DMS79 (cell line): ENCODE measurements at places on chromosomes 1 and 21.

- DNase-seq, result no peak
These were observed 32.3 kb downstream of the CD160 start for GRCh38 chr1:145751491-145752037.

GRCh38 chr1:118084400-118084799 is 100.6 kb downstream of the SPAG17 start:
- DNase-seq, result no peak

GRCh38 chr1:179187043-179187442 is 42.4 kb downstream of the ABL2 start:
- no peak for DNase-seq

- DNase-seq, result no peak
These were observed 19.8 kb downstream of the LRRC52 start for GRCh38 chr1:165563551-165563950.

DNA sequence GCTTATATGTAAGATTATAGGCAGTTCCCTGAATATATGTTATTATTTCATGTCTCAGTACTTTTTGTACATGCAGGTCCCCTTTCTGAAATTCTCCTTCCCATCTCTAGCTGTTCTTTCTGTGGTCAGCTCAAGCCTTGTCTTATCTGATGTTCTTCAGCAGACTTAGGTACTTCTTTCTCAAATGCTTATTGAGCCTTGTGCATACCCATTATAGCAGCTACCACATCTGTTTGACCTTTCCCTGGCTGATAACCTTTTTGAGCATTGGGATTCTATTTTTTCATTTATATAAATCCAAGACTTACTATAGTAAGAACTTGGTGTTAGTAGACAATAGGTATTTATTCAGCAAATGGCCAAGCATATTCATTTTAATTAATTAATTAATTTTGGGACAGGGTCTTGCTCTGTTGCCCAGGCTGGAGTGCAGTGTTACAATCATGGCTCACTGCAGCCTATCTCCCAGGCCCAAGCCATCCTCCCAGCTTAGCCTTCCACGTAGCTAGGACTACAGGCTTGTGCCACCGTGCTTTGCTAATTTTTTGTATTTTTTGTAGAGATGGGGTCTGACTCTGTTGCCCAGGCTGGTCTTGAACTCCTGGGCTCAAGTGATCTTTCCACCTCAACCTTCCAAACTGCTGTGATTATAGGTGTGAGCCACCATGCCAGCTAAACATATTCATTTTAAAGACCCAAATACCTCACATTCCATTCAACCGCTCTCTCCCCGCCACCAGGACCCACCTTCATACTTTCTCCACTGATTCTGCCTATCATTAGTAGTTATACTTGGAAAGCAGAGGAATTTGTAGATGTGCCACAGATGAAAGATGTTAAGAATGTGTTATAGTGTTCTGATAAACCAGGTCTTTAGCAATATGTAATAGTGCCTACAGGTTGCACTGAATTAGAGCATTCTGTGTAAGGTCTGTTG is 16.7 kb downstream of the TIPRL start:
- DNase-seq, result no peak

DNA sequence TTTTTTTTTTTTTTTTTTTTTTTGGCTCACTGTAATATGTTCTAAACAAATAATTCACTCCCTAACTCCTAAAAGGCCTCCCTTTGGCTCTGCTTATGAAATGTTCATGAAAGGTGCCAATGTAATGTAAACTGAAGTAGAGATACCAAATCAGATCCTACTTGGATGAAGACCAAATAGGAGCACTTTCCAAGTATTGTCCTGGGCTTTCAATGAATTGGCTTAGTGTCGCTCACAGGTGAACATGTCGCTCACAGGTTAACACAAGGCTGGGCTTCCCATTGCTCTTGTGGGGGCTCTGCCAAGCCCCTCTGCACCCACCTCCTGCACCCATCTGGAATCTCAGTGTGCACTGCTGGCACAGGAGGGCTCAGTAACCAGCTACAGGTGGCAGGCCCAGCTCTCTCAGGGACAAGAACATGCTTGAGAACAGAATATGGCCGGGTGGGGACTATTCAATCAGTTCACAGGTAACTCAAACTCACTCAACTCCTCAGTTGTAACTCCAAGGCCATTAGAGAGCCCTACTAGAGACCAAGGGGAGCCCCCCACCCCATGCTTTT is 10.6 kb upstream of the CD58 start:
- no peak for DNase-seq

DNA sequence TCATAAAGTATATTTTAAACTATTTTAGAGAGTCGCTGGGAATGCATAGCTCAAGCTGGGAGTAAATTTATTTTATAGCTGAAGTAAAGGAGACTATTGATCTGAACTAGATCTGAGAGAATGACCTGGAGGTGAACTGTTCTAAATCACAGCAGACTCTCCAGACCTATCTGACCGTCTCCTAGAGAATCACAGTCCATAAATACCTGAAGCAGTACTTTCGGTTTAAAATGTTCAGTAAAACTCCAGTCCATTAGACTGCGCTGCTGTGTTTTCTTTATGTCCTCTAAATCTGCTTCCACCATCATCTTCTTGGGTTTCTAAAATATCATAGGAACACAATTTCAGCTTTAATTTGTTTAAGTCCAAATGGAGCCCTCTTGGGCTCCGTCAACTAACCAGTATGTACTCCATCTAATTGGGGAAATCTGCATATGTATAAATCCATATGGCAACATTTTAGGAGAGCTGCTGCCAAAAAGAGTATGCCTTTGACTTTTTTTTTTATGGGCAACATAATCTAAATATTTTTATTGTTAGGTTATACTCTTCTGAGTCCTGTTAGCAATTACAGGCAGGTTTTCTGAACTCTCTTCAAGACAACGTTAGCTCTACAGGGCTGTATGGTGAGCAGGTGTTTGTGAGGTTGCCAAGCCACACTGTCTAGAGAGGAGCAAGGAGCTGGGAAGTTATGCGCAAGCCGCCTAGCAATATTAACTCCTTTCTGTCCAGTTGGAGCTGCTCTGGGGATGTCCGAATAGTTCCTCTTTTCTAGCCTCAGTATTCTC is 111.2 kb downstream of the SPAG17 start:
- peak; percentile 58 for DNase-seq

GRCh38 chr1:1060281-1061000 is 13.7 kb downstream of the RNF223 start:
- DNase-seq, result no peak

DNA sequence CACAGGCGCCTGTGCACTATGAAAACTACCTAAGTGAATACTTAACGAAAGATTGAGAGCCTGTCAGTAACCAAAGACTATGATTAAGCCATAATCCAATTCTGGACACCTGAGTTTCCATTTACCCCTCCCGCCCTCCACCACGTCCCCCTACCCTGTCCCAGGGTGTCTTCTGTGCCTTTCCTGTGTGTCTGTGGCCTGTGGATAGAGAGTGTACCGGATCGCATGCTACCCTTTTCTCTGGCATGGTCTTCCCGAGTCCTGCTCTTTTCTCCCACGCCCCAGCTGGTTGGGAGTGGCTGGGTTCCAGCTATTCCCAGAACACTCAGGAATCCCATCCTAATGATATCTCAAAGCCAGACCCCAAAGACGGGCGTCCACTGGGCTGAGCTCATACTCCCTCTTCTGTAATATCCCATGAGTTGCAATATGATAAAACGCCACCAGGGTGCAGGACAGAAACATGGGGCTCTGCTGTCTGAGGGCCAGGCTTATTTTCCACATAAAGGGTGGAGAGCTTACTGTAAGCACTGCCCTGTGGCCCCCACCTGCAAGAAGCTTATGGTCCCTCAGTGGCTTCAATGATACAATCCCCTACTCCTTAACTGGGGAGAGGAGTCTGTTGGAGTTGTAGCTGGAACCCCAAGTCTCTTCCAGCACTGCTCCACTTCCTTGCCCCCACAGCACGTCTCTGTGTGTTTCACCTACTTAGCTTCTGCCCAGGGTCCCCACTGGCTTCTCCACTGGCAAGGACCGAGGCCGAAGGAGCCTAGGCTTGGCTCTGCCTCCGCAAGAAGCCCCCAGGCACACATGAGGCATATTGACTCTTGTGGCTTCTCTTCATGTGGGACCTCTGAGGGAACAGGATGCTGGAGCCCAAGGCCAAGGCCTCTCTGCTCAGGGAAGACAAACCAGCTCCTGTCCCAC is 17.6 kb upstream of the ALX3 start:
- DNase-seq, result peak; percentile 7

GRCh38 chr1:239951511-239952140 is 140.1 kb upstream of the FMN2 start:
- DNase-seq, result peak; percentile 0

- no peak for DNase-seq
These were observed 16.4 kb downstream of the TEX38 start for GRCh38 chr1:46687921-46688509.

DNA sequence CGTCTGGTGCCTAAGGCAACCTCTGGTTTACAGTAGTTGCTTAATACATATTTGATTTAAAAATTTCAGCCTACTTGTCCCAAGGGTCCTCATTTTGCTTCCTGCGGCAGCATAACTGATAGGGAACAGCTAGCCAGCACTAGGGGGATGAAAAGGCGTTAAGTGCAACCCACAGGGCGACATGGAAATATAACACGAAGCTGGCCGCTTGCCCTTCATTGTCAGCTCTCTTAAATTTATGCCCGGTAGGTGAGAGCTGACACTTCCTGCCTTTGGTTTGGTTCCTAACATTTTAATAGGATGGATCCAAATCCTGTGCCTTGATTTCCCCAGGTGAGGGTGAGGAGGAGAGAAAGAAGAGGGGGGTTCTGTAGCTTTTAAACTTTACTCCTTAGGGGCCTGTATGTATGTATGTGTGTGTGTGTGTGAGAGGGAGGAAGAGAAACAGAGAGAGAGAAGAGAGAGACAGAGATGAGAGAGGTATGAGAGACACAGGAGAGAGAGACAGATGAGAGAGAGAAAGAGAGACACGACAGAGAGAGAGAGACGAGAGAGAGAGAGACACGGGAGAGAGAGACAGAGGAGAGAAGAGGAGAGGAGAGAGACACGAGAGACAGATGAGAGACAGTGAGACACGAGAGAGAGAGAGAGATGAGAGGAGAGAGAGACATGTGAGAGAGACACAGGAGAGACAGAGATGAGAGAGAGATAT is 938 bp upstream of the ACTN2 start:
- DNase-seq, result no peak

DNA sequence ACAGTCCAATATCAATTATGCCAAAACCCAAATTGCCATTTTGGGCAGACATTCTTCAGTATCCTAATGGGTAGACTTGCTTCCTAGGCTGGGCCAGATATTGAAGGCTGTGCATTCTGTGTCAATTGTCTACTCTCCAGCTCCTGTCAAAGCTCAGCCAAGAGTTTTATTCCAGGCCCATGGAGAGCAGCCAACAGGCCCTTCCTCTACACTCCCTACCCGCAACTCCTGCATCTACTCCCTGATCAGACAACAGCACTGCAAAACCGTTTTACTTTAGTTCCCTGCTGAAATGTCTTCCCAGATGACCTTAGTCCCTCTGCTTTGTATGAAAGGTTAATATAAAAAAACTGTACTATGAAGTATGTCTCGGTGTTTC is 6.6 kb upstream of the ADORA3 start:
- no peak for DNase-seq

- DNase-seq, result no peak
These were observed 51.0 kb downstream of the SYDE2 start for GRCh38 chr1:85149805-85150204.

- DNase-seq, result no peak
These were observed 2.0 kb upstream of the KCNQ4 start for GRCh38 chr1:40781608-40781971.

- DNase-seq, result no peak
These were observed 440.1 kb downstream of the NUF2 start for GRCh38 chr1:163761898-163762297.

DNA sequence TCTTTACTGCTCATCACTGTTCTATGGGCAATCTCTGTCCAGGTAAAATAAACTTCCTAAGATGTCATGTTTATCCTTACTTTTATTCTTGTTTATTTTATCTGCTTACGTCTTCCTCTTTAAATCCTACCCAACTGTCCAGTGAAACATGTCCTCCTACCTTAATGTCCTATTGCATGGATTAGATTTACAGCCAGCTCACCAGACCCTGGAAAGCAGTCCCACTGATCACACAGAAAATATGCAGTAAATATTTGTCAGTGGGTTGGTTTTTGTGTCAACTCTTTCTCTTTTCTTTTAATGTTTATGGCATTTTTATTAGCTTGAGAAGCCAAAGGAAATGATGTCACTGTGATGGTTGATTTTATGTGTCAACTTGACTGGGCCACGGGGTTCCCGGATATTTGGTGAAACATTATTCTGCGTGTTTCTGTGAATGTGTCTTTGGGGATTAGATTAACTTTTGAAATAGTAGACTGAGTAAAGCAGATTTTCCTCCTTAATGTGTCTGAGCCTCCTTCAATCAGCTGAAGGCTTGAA is 258.3 kb downstream of the SRGAP2C start:
- no peak for DNase-seq

DNA sequence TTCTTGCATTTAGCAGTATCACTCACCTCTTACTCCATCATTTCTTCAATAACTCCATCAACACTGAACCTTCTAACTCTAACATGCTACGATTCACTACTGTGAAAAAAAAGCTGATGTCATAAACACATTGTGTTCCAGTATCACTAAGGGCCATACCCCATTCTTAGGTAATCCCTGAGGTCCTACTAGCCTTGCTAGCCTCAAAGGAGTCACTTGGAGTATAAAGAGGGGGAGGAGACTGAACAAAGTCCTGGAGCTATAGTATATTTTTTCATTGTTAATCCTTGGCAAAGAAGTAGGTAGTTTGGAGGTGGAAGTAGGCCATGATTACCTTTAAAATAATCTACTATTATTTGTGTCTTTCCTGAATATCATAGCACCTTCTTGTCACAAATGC is at the start of gene SLC44A5:
TSS of gene SLC44A5 (minus strand) at position 101 of the 400 bp plus-strand sequence. CDS start 69,667 bp downstream, outside the sequence.
- no peak for DNase-seq

GRCh38 chr1:214241060-214241459 is 39.9 kb upstream of the SMYD2 start:
- no peak for DNase-seq

DNA sequence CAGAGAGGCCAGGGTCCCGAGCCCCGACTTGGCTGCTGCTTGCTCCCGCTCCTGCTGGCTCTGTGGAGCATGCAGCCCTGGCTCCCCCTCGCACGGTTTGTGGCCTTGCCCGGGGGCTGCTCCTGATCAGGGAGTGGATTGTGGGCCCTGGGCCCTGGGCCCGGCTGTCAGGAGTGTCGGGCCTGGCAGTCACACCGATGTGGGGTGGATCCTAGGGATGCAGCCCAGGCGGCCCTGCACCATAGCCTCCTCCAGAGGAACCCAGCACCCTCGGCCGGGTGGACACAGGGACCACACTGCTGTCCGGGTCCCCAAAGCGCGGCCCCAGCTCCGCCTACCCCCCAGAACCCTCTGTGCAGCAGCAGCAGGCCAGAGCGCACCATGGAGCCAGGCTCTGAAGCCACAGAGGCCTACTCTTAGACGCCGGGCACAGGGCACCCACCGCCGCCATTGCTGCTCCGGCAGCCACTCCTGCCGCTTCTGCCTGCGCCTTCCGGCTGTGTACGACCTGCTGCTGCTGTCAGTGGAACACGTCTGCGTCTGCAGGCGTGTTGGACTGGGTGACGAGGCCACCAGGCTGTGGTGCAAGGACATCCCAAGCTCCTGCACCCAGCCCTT is 9.4 kb downstream of the SLX9 start:
- no peak for DNase-seq
